ENCODE measurements at places on chromosomes 3 and 15.
A peak's percentile ranks its signal among the peaks of the same experiment; 100 is the strongest.

GRCh38 chr3:108838436-108838835, 15.8 kb downstream of the TRAT1 start:
- DNase-seq: peak; percentile 33

DNA sequence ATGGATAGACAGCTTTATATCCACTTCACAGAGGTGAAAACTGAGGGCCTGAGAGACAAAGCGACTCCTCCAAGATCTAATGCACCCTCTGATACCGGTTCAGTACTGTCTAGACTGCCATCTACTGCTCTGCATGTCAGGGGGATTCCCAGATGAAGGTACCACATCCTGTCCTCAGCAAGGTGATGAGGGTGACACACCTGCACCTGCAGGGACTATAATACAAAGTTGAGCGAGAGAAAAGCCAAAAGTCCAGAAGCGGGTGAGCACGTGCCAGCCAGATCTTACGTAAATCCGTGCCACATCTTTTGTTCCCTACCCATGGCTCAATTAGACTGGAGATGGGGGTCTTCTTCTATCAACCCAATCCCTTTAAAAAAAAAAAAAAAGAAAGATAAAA, 32.4 kb upstream of the HES1 start:
- peak; percentile 31 for DNase-seq

GRCh38 chr15:94416820-94417219, 185.5 kb downstream of the MCTP2 start:
- DNase-seq: no peak

DNA sequence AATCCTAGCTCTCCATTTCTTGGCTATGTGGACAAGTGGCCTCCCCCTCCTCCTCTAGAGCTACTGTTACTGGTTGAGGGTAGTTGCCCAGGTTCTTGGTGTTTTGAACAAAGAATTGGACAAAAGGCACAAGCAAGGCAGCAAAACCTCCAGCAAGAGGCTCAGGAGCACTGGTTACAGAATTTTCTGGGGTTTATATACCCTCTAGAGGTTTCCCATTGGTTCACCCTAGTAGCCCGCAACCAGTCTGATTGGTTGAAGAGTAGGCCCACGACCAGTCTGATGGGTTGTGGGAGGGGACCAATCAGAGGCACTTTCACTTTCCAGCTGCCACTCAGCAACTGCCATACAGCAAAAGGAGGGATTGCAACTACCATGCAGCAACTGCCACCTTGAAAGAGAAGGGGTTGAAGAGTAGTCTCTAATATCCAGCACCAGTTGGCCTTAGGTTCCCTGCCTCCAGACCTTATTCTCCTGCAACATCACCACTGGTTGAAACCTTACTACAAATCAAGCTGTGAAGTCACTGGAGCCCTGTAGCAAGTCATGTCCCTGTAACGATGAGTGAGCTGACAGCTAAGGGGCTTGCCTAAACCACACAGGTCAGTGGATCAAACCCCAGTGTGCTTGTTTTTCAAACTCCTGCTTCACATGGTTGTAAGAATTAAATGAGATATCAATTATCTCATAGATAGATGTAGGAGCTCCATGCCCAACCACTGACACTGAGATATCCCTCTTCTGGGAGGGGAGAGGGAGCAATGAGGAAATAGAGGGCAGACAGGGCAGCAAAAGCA, 2.9 kb upstream of the C15orf39 start:
- no peak for DNase-seq

DNA sequence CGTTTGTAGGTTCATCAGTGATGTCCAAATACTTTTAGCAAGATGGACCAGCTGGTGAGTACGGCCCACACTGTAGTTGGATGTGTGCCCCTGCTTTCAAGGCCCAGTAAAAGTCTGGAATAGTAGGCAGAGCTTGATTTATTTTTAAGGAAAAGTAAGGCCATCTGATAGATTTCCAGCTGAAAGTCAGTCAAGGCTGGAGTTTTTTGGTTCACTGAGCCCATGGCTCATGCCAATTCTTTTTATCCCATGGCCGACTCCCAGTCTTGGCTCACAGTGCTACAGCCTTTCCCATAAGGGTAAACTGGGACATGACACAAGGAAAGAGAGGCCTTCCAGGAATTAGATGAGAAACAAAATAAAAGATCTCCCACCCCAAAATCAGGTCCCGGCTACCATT, 13.5 kb downstream of the CCDC80 start:
- DNase-seq: no peak

GRCh38 chr3:141039589-141039988, 11.6 kb upstream of the SPSB4 start:
- DNase-seq: no peak

DNA sequence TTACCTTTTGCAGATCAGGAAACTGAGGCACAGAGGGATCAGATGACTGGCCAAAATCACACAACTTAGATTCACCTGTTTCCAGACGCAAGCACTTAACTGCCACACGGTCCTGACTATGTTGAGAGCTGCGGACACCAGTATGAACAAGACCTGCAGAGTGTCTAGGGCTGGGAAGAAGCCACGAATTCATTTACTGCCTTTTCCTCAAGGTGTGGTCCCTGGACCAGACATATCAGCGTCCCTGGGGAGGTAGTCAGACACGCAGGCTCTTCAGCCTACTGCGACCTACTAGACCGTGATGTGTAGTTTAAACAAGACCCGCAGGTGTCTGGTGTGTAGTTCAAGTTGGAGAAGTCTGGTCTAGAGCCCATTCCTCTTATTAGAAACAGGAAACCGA, 541 bp upstream of the SLC6A11 start:
- DNase-seq: no peak

DNA sequence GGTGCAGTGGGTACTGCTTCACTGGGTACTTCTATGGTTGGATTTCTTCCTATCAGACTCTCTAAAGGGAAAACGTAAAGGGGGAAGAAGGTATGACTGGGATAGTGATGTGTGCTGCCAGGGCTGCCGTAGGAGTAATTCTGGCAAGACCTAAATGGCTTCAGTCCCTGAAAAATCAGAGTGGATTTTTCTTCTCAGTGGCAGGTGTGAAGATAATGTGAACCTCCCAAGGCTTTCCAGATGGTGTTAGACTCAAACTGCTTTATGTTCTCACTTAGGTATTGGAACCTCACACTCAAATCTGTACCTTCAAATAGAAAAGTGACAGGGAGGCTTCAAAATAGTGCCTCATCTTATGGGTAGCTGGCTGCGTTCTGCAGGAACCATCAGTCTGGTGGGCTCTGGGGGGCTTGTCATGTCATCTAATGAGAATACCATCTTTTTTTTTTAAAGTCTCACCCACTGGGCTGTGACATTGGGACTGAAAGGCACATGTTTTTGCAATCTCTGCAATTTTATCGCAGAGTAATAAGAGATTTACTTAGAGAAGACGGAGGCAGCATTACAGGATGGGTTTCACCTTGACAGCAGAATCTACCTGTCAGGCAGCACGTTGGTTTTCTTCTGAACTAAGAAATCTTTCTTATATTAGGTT, 28.5 kb downstream of the MINDY4B start:
- no peak for DNase-seq

DNA sequence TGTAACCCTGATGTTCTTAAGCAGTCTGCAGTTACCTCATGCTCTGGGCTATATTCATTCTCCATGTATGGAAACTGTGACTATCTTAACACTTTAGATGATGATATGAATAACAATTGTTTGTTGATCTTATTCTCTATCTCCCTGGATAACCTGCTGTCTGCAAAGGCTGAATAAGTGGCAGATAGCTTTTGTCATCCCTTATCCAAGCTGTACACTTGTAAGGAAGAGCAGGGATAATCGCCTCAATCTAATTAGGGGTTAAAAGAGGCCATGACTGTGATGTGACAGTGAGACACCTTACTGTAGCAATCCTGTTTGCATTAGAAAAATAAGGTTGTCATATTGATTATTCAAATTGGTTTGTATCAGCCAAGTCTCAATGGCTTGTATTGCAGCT, 123.9 kb downstream of the RSRC1 start:
- DNase-seq: no peak

- DNase-seq: no peak
These were observed 1.5 kb downstream of the ATP1B3 start for GRCh38 chr3:141877911-141878310.

All from activated T-cell treated with anti-CD3 and anti-CD28 coated beads, Interleukin-2, amount 50 U/mL, for 1 hour (primary cell).